ENCODE measurements at places on chromosomes 13 and 19.

DNA sequence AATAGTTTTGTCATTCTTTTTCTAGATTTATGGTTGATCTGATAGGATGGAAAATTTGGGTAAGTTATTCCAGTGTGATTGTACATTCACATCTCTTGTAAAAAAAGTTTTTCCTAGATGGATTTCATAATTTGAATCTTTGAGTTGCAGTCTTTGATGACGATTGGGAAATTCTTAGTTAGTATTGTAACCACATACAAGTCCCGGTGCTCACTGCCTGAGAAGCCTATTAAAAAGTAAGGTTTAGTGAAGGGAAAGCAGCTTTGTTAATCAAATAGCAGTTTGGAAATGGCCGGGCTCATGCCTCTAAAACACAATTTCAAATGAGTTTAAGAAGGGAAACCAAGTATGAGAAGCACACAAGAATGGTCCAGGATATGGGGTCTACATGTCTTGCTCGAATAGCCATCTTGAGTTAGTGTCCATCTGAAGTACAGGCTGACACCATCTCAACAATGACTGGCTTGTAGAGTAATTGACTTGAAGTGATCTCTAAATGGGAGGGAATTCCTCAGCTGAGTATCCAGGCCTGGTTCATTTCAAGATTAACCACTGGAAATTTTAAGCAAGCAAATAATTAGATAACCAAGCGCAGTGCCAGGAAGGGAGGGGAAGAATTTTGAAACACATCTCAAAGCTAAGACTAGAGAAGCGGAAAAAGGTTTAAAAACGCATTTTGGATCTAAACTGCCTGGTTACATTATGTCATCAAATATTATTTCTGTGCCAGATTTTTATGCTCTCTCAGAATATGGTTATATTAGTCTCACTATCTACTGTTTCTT, 1145.6 kb upstream of the MIR17HG start:
- H3K4me1 ChIP-seq, result no peaks in the 10 kb centered on the region
- no peaks in the 10 kb centered on the region for H3K36me3 ChIP-seq
- H3K4me3 ChIP-seq, result no peak overlapping the region
- no peak for DNase-seq
- no peak overlapping the region for H3K27ac ChIP-seq
- no peaks in the 10 kb centered on the region for H3K27me3 ChIP-seq

GRCh38 chr13:78603240-78603957, at the start of gene POU4F1:
POU4F1 (minus strand) TSS chr13:78603552; CDS start chr13:78603326, 226 bp downstream.
- no peaks in the 10 kb centered on the region for H3K36me3 ChIP-seq
- H3K4me1 ChIP-seq, result no peaks in the 10 kb centered on the region
- no peak for DNase-seq

- no peak overlapping the region for H3K27ac ChIP-seq
- no peak for DNase-seq
- H3K36me3 ChIP-seq, result peaks cover 95% of the 10 kb centered on the region
- H3K4me1 ChIP-seq, result peaks cover 5% of the 10 kb centered on the region
- H3K27me3 ChIP-seq, result no peaks in the 10 kb centered on the region
These were observed 24.2 kb downstream of the ELAVL1 start for GRCh38 chr19:7981199-7981598.

- H3K4me1 ChIP-seq, result no peaks in the 10 kb centered on the region
- DNase-seq, result no peak
- no peaks in the 10 kb centered on the region for H3K36me3 ChIP-seq
- no peak overlapping the region for H3K27ac ChIP-seq
- H3K4me3 ChIP-seq, result no peak overlapping the region
These were observed 62.3 kb downstream of the KCNC3 start for GRCh38 chr19:50266896-50267295.

DNA sequence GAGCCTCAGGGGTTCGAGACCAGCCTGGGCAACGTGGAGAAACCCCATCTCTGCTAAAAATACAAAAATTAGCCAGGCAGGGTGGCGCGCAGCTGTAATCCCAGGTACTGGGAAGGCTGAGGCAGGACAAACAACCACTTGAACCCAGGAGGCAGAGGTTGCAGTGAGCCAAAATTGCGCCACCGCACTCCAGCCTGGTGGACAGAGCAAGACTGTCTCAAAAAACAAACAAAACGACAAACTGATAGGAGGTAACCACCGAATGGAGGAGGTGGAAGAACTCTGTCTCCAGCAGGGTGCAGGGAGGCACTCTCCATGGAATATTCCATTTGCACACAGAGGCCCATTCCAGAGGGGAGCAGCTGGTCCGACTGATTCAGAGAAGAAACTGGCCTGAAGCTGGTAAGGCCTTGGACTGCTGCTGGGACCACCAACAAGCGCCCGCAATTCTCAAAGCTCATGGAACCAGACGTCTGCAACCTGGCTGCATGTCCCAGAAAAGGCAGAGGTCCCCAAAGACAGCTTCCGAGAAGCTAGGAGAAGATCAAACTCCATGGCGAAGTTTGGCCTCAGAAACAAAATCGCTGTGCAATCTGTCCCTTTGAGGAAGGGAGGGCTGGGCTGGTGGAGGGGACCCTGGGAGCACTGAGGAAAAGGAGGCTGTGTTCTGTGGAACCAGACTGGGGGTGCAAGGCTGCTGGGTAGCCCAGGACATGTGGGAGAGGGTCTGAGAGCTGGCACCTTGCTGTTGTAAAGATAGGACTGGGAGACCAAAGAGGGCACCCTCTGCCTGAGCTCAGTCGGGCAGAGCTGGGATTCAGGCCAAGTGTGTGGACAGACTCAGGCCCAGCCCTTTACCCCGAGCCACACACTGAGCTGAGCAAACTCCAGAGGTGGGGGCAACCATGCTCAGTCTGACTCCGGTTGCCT, 35.2 kb downstream of the SLC25A42 start:
- H3K4me1 ChIP-seq, result no peaks in the 10 kb centered on the region
- peaks cover 40% of the 10 kb centered on the region for H3K36me3 ChIP-seq
- DNase-seq, result no peak
- no peak overlapping the region for H3K27ac ChIP-seq
